ENCODE measurements at places on chromosomes 4 and X.

DNA sequence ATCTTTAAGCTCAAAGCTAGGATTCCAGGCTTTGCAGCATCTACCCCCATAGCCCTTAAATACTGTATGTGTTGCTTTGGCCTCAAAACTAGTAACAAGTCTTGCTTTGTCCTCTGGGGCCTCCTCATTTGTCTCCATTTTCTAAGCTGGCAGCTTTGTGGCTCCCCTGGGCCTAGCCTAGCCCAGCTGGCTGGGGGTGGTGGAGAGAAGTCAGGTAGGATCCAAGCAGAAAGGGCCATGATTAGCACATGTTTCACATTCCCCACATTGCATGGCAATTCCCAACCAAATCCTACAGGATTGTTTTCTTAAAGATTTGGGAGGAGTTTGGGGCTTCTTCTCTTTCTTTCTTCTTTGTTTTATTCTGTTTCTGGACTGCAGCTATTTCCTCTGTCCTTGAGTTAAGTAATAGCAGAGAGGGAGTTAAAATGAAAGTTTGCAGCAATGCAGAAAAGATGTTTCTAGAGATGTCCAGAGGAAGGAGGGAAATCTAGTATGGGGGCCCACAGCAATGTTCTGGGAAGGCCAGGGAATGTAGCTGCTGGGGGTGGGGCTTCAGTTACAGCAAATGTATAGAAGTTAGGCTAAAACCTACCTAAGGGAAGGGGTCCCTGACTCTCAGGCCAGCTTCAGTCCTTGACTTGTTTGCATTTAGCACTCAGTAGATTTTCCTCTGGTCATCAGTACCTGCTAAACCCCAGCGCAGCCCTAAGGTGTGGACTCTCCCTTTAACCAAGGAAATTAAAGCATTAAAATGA is 92.1 kb downstream of the SHROOM4 start:
- no peak for DNase-seq

GRCh38 chrX:107849747-107850421 is 24.2 kb downstream of the MID2 start:
- no peak for DNase-seq

- DNase-seq = no peak
Measured at GRCh38 chr4:9904976-9905587, 116.2 kb downstream of the SLC2A9 start.

GRCh38 chr4:62235911-62236310 is 1035.8 kb downstream of the ADGRL3 start:
- no peak for DNase-seq

GRCh38 chr4:16056681-16057385 is 27.0 kb downstream of the PROM1 start:
- no peak for DNase-seq

DNA sequence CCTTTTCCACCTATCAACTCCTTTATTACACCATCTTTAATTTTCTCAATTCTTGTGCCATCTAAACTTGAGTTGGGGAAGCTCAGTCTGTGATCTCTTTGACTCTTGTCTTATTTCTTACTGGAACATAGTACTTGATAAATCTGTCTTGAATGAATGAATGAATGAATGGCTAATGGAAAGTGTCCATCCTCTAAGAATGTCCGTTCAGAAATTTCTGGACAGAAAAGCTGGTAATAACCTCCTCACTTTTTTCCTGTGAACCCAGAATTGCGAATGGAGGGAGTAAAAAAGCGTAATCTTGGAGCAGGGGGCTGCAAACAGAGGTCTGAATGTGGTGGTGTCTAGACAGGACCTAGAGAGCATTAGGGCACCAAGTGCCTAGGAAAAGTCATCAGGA is 9.4 kb upstream of the CLTRN start:
- DNase-seq = no peak

DNA sequence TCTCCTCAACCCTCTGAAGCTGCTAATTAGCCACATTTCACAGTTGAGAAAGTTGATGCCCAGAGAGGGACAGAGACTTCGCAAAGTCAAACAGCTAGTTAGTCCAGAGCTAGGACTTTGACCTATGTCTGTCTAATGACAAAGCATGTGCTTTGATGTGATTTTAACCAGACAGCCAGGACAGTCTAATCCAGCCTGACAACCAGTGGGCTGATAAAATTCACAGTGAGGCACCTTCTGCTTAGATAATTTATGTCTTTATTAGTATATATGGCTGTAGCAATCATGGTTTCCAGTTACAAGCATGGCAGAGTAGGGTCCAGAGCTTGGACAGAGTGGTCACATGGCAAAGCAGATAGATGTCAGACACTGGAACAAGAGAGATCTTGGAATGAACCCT is 133.6 kb upstream of the C1QTNF7 start:
- DNase-seq = no peak

GRCh38 chr4:14117575-14118238 is 490.2 kb upstream of the BOD1L1 start:
- DNase-seq = no peak

DNA sequence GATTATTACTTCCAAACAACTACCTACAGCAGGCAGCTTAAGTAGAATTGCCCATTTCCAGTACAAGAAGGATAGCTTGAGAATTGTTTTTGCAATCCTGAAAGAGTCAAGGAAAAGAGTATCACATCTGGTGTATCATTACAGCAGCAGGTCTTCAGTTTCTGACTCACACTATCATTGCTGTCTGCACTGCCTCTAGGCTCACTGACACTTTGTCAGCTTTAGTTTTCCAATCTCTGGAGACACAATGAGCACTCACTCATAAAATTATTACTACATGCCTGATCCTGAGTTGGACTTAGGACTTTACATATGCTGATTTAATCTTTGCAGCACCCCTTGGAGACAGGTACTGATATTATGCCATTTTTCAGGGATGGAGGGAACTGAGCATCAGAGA is 244.6 kb upstream of the BOD1L1 start:
- no peak for DNase-seq

GRCh38 chrX:22666441-22666840 is 333.3 kb upstream of the DDX53 start:
- peak; percentile 72 for DNase-seq

- DNase-seq = no peak
Measured at GRCh38 chrX:13090027-13090338, 45.6 kb upstream of the FAM9C start.

DNA sequence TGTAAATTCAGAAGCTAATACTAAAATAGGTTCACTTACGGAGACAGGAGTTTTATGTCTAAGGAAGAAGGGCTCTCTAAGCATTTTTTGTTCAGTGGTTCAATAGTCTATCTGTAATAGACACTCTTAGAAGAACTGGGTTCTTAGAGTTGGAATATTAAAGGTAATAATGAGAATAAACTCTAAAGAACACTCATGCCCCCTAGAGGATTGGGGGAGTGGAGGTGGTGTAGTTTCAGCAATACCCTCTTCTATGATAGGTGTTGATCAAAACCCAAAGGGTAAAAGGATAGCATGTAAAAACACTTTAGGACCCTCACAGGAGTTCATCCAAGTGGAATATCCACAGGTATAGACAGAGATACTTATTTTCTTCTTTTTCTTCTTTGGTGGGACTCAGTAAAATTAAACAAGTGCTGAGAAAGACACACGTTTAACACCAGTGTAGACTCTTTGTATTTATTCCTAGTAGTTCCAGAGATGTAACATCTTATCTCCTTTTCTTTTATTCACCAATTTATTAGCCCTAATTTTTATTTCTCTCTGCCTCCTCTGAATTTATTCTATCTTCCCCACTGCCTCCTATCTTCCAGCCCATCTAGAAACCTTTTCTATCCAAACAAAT is 25.7 kb upstream of the MND1 start:
- peak; percentile 63 for DNase-seq

DNA sequence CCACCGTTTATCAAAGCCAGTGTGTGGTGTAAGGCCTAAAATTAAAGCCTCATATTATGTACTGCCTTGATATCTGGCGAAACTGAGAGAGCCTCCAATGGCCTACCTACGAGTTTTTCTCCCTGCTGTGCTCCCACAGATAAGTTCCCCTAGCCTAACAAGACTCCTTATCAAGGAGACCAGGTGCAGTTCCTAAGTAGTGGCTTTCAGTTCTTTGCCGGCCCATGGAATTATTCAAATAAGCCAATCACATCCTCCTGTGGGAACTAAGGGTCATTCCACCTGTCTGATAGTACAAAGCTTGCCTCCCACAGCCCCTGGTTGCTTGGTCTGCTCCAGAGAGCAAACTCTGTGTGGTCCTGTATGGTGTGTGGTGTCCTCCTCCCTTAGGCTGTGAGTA is 99.8 kb upstream of the TEX13C start:
- DNase-seq = no peak

DNA sequence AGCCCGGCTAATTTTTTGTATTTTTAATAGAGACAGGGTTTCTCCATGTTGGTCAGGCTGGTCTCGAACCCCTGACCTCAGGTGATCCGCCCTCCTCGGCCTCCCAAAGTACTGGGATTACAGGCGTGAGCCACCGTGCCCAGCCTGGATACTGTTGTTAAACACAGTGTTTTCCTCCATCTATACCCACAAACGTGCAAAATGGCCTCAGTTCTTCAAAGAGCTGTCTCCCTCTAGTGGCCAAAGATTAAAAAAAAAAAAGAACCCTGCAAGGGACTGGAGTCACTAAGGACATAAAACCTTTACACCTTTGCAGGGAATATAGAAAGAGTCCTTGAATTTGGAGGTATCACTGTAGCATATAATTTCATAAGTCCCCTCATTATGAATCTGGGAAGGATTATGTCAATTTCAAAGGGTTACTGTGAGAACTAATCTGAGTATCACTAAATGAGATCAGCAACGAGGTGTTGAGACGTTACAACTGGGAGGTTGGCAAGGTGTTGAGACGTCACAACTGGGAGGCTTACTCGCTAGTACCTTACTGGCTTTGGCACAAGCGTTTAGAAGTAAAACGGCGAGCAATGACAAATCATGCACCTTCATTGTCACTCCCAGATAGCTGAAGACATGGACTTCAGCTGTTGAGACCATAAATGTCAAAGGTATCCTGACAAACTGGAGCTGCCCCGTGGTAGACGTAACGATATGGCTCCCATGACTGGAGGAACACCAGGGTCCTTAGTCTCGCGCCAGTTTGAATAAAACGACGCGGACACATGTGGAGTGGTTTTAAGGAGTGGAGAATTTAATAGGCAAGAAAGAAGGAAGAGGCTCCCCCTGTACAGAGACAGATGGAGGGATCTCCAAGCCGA is 33.4 kb upstream of the ENPP6 start:
- peak; percentile 45 for DNase-seq

GRCh38 chr4:154456240-154456639 is 35.4 kb downstream of the DCHS2 start:
- no peak for DNase-seq

- DNase-seq = no peak
Measured at GRCh38 chrX:67100031-67100884, 443.6 kb upstream of the AR start.

- DNase-seq = no peak
Measured at GRCh38 chr4:176387571-176387970, 67.8 kb downstream of the SPCS3 start.

DNA sequence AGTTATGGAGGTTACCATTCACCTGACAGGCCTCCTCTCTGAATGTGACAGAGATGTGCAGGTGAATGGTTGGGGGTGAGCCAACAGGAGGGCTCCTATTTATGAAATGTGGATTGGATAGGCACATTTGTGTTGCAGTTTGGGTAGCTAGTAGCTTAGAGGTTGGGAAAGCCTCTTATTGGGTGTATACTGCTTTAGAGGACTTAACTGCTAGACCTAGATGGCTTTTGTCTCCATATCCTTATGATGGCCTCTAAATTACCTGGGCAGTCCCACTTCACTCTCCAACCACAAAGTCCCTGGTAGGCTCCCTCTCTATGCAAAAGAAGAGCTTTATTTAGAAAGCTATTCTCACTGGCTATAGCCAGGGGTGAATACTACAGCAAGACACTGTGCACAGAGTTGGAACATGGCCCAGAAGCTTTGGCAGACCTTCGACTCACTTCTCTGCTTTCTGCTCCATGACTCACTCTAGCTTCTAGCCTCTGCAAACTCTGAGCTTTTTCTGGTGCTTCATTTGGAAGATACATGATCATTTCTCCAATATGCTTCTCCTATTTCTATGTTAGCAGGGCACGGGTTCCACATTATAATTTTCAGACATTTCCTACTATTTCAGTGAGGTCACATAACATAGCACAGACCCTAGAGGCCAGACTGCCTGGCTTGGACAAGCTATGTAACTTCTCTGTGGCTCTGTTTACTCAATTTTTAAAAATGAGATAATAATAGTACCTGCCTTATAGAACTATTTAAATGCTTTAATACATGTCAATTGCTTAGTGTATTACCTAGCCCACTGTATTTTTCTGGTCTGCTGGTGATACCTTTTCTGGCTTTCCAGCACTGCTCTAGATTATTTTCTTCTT is 6.0 kb upstream of the VGLL1 start:
- DNase-seq = no peak
